ENCODE measurements at places on chromosomes 13 and 19.
A peak's percentile ranks its signal among the peaks of the same experiment; 100 is the strongest.

- no peak overlapping the region for H3K27ac ChIP-seq
- no peaks in the 10 kb centered on the region for H3K36me3 ChIP-seq
- no peak overlapping the region for H3K4me3 ChIP-seq
- no peak for DNase-seq
- no peaks in the 10 kb centered on the region for H3K4me1 ChIP-seq
These were observed 1537.4 kb downstream of the SLITRK1 start for GRCh38 chr13:82344867-82345266.

DNA sequence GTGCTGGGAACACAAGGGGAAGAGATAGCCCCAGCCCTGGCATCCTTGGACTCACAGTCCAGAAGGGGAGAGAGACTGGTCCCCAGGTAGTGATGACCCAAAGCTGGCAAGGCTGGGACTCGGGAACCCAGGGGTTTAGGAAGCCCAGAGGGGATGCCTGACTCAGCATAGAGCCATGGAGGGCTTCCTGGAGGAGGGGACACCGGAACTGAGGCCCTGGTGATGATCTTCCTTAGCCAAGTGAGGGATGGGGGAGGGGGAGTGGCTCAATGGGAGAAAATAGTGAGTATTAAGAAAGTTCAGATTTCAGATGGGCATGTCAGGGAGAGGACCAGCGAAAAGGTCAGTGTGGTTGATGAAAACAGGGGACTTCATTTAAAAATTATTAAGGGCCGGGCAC is 26.8 kb downstream of the EXOC3L2 start:
- no peak overlapping the region for H3K4me3 ChIP-seq
- H3K27me3 ChIP-seq = peaks cover 38% of the 10 kb centered on the region
- H3K36me3 ChIP-seq = no peaks in the 10 kb centered on the region
- peaks cover 19% of the 10 kb centered on the region for H3K4me1 ChIP-seq

- H3K27ac ChIP-seq = no peak overlapping the region
- H3K4me1 ChIP-seq = peaks cover 3% of the 10 kb centered on the region
- DNase-seq = no peak
- no peak overlapping the region for H3K4me3 ChIP-seq
- no peaks in the 10 kb centered on the region for H3K27me3 ChIP-seq
These were observed 14.0 kb upstream of the TOMM40 start for GRCh38 chr19:44876930-44877535.

DNA sequence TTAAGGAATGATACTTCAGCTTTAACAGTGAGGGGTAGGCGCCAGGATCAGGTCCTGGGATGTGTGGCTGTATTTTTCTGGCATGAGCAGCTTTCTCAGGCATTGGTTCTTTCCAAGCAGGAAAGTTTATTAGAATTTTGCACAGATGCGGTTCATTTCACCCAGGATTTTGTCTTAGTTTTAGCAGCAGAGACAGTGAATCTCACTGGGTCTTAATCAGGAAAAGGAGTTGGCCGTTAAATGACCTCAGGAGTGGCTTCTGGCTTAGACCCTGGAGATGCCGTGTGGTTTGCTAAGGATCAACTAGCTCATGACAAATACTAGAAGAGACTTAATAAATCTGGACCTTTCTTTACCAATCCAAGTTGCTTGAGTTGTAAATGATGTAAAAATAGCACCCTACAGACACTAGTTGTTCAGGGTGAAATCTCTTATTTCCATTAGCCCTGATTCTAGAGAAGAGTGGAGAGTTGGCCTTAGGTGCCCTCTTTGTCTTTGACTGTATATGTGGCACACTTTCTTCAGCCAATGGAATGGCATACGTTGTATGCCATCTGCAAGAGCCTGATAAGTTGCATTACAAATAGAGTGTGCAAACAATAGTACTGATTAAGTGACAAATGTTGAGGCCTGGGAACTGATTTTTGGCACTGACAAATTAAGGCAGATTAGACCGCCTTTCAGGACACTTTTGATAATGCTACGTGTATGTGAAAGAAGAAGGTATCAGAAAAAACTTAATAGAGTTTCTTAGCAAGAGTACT is 34.0 kb downstream of the LRCH1 start:
- H3K27me3 ChIP-seq = no peaks in the 10 kb centered on the region
- DNase-seq = no peak
- peaks cover 19% of the 10 kb centered on the region for H3K4me1 ChIP-seq
- no peak overlapping the region for H3K4me3 ChIP-seq
- no peak overlapping the region for H3K27ac ChIP-seq
- H3K36me3 ChIP-seq = no peaks in the 10 kb centered on the region

DNA sequence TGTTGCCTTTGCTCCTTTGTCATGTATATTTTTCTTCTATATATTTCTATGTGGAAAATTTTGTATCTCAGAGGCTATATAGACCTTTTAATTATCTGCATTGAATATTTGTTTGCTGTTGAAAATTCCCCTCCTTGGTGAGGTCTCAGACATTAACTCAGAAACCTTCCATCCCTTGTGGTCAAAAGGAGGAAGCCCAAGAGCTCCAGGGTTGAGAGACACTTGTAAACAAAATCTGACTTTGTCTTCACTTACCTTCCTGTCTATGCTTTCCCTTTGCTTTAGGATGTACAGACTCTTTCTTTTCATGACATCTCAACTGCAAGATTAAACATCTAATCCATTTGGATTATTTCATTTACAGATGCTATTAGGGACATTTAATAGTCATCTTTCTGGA is 157.5 kb downstream of the PCDH20 start:
- no peaks in the 10 kb centered on the region for H3K27me3 ChIP-seq
- H3K4me1 ChIP-seq = no peaks in the 10 kb centered on the region
- no peak for DNase-seq
- no peak overlapping the region for H3K4me3 ChIP-seq
- no peak overlapping the region for H3K27ac ChIP-seq

- no peaks in the 10 kb centered on the region for H3K4me1 ChIP-seq
- no peak overlapping the region for H3K4me3 ChIP-seq
- no peak for DNase-seq
- H3K36me3 ChIP-seq = no peaks in the 10 kb centered on the region
- H3K27me3 ChIP-seq = no peaks in the 10 kb centered on the region
These were observed 855.6 kb downstream of the EFNB2 start for GRCh38 chr13:105679838-105680237.

- H3K27ac ChIP-seq = no peak overlapping the region
- peaks cover 34% of the 10 kb centered on the region for H3K27me3 ChIP-seq
- peaks cover 7% of the 10 kb centered on the region for H3K4me1 ChIP-seq
These were observed 27.5 kb upstream of the SHKBP1 start for GRCh38 chr19:40549007-40549708.

DNA sequence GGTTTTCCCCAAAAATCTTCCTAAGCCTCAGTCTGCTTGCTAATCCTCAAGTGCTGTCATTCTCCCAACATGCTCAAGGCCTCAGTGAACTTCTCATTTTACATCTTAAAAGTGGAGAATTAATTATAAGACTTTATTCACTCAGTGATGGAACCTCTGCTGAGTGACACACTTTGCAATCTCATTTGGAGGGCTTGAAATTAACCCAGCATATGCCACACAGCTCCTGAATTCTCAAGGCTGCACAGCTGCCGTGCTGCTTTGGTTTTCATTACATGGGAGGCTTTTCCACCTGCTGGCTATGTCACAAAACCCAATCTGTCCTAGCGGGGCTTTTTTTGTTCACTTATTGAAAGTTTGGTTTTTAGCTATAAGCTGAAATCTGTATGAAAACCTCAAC is 28.3 kb upstream of the SERPINE3 start:
- no peak overlapping the region for H3K4me3 ChIP-seq
- H3K36me3 ChIP-seq = no peaks in the 10 kb centered on the region
- H3K27ac ChIP-seq = no peak overlapping the region
- H3K27me3 ChIP-seq = no peaks in the 10 kb centered on the region

DNA sequence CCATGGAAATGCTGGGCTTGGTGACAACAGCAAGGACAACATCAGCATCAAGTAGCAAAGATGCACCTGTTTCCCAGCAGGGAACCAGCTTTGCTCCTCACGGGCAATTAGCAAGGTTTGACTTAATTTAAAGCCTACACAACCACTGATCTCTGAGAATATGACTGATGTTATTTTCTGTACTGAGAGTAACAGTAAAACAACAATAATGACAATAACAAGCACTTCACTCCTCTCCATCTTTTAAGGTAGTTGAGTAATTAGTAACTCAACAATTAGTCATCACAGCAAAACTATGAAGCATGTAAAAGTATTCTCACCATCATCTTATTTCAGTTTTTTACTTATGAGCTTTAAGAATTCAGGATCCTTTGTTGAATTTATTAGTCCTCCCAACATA is 37.3 kb downstream of the ENOX1 start:
- no peak overlapping the region for H3K27ac ChIP-seq
- H3K4me3 ChIP-seq = no peak overlapping the region
- H3K36me3 ChIP-seq = no peaks in the 10 kb centered on the region
- DNase-seq = no peak
- no peaks in the 10 kb centered on the region for H3K27me3 ChIP-seq

DNA sequence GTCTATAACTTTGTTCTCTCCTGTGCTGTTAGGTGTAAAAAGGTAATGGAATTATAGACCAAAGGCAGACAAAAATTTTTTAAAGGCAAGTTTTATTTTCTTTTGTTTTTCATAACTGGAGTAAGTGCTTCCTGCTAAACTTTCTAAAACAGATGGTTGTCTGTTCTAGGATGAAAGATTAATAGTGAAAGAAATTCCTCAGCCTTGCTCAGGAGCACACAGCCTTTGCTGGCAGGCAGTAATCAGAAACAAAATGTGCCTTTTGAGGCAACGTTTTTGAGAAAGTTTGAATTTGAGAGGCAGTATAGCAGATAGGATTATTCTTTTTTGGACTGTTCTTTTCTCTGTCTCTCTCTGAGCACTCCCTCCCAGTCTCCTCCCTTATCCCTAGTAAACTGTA is 2749.5 kb downstream of the PCDH9 start:
- no peak for DNase-seq
- H3K27me3 ChIP-seq = no peaks in the 10 kb centered on the region
- no peaks in the 10 kb centered on the region for H3K36me3 ChIP-seq
- no peak overlapping the region for H3K4me3 ChIP-seq
- H3K27ac ChIP-seq = no peak overlapping the region

DNA sequence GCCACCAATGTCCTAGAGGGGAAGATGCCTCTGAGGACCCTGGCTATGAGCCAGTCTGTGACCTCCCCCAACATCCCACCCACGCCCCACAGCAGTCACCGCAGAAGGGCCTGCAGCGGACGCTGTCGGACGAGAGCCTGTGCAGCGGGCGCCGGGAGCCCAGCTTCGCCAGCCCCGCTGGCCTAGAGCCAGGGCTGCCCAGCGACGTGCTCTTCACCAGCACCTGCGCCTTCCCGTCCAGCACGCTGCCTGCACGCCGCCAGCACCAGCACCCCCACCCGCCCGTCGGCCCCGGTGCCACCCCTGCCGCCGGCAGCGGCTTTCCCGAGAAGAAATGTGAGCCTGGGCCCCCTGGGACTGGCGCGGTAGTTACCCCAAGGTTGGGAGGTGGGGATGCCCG is 30.6 kb downstream of the DPF1 start:
- no peak overlapping the region for H3K27ac ChIP-seq
- no peak overlapping the region for H3K4me3 ChIP-seq
- H3K27me3 ChIP-seq = no peaks in the 10 kb centered on the region
- DNase-seq = no peak
- peaks cover 45% of the 10 kb centered on the region for H3K36me3 ChIP-seq
- H3K4me1 ChIP-seq = peaks cover 5% of the 10 kb centered on the region

GRCh38 chr13:45108716-45109101 is 11.6 kb upstream of the GTF2F2 start:
- no peak for DNase-seq
- no peak overlapping the region for H3K27ac ChIP-seq
- no peak overlapping the region for H3K4me3 ChIP-seq
- peaks cover 5% of the 10 kb centered on the region for H3K27me3 ChIP-seq

DNA sequence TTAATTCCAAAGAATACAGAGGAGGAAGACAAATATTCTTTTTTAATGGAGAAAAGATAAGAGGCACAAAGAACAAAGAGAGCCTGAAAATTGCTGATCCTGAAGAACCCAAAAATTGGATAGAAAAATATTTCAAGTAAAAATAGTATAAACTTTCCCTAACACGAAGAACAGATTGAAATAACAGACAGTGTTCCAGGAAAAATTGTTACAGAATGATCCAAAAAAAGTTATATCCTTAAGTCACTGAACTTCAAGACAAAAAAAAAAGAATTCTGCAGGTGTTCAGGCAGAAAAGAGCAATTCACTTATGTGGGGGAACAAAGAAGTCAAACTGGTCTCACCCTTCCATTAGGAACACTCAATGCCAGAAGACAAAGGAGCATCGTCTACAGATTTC is 160.2 kb downstream of the KLF12 start:
- H3K4me3 ChIP-seq = no peak overlapping the region
- H3K36me3 ChIP-seq = no peaks in the 10 kb centered on the region
- H3K27me3 ChIP-seq = no peaks in the 10 kb centered on the region

GRCh38 chr19:12766051-12766521 is 9.3 kb downstream of the HOOK2 start:
- H3K27me3 ChIP-seq = no peaks in the 10 kb centered on the region
- H3K36me3 ChIP-seq = peaks cover 52% of the 10 kb centered on the region
- peaks cover 3% of the 10 kb centered on the region for H3K4me1 ChIP-seq
- no peak for DNase-seq

GRCh38 chr19:54882758-54883157 is 8.7 kb downstream of the FCAR start:
- H3K27me3 ChIP-seq = peaks cover 26% of the 10 kb centered on the region
- no peak overlapping the region for H3K27ac ChIP-seq
- DNase-seq = no peak
- H3K4me1 ChIP-seq = no peaks in the 10 kb centered on the region
- no peak overlapping the region for H3K4me3 ChIP-seq

DNA sequence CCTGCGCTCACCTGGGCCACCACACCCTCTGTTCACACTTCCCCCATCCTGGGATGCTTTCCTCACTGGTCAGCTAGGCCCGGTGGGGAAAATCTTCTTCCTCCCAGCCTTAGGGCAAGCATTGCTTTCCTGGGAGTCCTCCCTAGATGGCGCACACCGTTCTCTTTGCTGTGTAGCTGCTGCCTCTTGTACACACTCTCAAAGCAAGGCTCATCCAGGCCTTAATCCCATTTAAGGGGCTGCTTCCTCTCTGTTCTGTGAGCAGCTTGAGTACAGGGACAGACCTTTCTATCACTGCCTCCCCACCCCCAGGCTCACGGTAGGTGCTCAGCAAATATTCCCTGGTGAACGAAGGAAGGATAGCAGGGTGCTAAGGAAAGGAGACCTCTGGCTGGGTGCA is 11.1 kb downstream of the SLC7A10 start:
- no peak overlapping the region for H3K27ac ChIP-seq
- H3K36me3 ChIP-seq = no peaks in the 10 kb centered on the region
- no peaks in the 10 kb centered on the region for H3K4me1 ChIP-seq
- H3K4me3 ChIP-seq = no peak overlapping the region
- H3K27me3 ChIP-seq = no peaks in the 10 kb centered on the region

GRCh38 chr19:58182577-58182988 is 278 bp upstream of the ZNF274 start:
- H3K4me1 ChIP-seq = peaks cover 17% of the 10 kb centered on the region
- peaks cover 39% of the 10 kb centered on the region for H3K36me3 ChIP-seq
- H3K27ac ChIP-seq = peak overlapping the region; percentile 99

GRCh38 chr13:112880976-112881540 is 88.0 kb upstream of the MCF2L start:
- no peak for DNase-seq
- H3K27me3 ChIP-seq = no peaks in the 10 kb centered on the region
- H3K27ac ChIP-seq = no peak overlapping the region
- peaks cover 73% of the 10 kb centered on the region for H3K36me3 ChIP-seq
- H3K4me1 ChIP-seq = peaks cover 7% of the 10 kb centered on the region

All from suprapubic skin (tissue), 4 donors.